ENCODE measurements at places on chromosomes 6 and 20.
A peak's percentile ranks its signal among the peaks of the same experiment; 100 is the strongest.

DNA sequence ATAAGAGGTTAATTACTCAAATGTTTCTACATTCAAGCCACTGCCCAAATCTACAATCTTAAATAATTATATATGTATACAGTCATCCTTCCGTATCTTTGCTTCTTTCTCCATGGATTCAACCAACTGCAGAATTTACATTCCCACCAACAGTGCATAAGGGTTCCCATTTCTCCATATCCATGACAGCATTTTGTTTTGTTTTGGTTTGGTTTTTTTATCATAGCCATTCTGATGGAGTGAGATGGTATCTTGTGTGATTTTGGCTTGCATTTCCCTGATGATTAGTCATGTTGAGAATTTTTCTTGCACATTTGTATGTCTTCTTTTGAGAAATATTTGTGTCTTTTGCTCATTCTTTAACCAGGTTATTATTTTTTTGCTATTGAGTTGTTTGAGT lies 198.5 kb downstream of the C6orf118 start:
- no peak for DNase-seq

- DNase-seq, result no peak
Observed at GRCh38 chr6:17431581-17431980, 38.2 kb downstream of the CAP2 start.

- no peak for DNase-seq
Observed at GRCh38 chr6:117451671-117452070, 25.9 kb upstream of the ROS1 start.

GRCh38 chr6:1611572-1612298 lies 2.0 kb downstream of the FOXC1 start:
- no peak for DNase-seq

DNA sequence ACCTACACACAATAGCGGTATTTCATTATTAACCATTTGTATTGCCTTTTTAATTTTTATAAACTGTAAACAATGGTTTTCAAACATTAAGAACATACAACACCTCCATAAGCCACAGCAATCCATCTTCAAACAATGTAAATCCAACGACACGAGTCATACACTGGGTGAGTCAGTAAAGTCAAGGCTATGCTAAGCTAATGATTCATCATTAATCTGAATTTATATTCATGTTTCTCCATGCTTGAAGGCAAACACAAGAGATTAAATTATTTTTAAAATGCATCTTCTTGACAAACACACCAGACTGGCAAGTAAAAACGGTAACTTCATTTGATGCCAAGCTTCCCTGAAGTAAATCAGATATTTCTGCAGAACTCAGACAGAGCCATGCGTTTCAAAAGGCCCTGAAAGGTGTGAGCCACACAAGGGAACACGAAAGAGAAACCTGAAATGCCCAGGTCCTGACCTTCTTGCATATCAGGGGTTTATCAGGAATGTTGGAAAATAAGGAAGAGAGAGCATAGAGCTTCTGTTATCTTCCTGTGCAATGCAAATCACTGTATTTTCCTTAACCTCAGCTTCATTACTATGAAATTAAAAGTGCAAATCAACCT lies 162.5 kb downstream of the ALDH8A1 start:
- no peak for DNase-seq

DNA sequence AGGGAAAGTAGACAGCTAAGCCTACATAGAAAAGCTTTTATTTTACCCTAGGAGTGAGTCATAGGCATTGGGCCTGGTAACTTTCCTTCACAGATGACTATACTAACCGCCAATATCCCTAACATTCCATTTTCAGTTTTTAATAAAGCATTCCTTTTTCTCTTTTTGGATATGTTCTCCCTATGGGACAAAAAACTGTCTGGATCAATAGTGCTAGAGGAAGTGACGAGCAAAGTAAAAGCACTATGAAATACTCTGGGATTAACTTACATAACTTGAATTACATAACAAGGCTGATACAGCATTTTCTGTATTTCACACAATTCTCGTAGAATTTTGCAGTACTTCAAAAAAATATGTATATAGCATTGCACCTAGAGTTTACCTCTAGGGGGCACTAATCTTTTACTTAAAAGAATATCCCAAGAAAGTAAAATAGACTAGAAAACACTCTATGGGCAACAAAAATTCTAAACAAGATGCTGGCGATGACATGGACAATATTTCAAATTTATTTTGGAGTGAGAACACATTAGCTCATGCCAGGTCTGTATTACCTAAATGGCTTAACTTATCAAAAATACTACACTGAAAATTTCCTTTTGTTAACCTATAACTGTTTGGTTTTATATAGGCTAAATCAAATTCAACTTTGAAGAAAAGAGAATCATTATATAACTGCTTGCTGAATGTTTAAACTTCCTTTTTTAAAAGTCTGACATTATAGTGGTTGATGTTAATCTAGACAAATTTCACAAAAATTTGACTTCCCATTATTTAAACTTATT lies 66.3 kb upstream of the DST start:
- no peak for DNase-seq

GRCh38 chr6:135141728-135142127 lies 39.4 kb upstream of the MYB start:
- DNase-seq, result no peak

DNA sequence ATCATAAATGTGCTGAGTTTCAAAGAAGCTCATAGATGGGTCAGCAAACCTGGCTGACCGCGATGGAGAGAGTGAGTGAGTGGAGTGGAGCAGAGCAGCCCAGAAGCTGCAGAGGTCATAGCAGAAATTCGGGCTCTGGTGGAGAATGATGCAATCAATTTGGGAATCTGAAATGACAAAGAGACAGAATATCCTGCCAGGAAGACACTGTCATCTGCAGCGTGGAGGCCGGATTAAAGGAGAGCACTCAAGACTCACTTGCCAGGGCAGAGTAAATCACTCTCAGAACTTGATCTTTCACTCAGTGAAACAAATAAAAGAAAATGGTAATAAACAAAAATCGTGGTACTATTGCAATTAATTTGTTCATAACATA lies 109.6 kb upstream of the RREB1 start:
- DNase-seq, result no peak

GRCh38 chr6:43950051-43950605 lies 177.1 kb downstream of the MRPL14 start:
- DNase-seq, result no peak

GRCh38 chr6:18595774-18596530 lies 208.8 kb downstream of the RNF144B start:
- no peak for DNase-seq

GRCh38 chr6:149278997-149279396 lies 38.5 kb upstream of the TAB2 start:
- no peak for DNase-seq

GRCh38 chr6:3022765-3023662 lies 23.3 kb downstream of the NQO2 start:
- DNase-seq, result no peak

DNA sequence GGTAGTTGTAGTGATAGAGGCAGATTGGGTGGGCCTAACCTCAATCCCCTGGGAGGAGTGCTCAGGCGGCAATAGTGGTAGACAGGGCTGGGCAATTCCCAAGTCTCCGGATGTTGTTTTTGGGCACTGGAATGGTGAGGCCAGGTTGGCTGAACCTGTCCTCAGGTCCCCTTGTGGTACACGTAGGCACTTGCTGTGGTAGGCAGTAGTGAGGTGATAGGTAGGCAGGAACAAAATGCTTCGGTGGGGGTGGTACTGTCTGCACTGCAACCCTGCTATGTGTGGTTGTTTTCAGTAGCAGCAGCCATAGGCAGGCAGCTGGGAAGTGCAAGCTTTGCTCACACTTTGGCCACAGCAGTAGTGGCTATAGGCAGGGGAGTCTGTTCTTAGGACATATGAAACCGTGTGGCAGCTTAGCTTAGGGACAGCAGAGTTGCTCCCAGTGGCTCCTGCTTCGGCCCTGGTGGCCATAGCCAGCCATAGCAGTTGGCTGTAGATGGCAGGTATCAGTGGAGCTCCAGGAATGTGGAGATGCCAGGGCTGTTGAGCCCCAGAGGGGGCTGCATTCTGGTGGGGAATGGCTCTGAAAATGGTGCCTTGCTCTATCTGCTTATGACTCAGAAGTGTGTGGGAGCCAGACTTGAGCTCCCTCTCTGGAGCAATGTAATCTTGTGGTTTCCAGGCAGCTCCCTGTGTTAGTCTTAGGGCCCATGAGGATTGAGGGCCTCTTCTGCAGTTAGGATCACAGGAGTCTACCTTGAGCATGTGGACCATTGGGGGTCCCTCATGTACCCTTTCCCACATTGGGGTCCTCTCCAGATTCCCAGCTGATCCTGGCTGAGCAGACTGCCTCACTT lies 241.8 kb upstream of the BMP2 start:
- DNase-seq, result no peak

GRCh38 chr6:108556250-108556649 lies 4.5 kb upstream of the FOXO3 start:
- DNase-seq, result no peak

- DNase-seq, result no peak
Observed at GRCh38 chr20:278181-278580, 12.4 kb downstream of the C20orf96 start.

DNA sequence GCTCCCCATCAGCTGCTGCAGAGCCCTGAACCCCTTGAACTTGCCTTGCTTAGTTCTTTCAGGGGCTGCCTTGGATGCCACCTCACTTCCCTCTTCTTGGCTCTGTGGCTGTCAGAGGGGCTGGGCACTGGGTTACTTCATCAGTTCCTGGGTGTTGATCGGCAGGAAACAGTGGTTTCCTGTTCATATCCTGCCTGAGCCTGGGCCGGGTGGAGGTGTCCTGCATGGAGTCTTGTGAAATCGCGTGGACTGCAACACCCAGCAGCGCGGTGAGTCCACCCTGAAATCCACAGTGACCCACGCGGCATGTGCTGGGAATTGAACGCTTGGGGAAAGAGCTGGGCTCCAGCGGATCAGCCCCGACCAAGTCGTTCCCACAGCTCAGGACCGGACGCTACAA lies 97.5 kb downstream of the CDH26 start:
- DNase-seq, result peak; percentile 2

GRCh38 chr6:122790028-122790422 lies 967 bp downstream of the SMPDL3A start:
- no peak for DNase-seq

- no peak for DNase-seq
Observed at GRCh38 chr6:125612345-125612846, 137.0 kb upstream of the HEY2 start.

DNA sequence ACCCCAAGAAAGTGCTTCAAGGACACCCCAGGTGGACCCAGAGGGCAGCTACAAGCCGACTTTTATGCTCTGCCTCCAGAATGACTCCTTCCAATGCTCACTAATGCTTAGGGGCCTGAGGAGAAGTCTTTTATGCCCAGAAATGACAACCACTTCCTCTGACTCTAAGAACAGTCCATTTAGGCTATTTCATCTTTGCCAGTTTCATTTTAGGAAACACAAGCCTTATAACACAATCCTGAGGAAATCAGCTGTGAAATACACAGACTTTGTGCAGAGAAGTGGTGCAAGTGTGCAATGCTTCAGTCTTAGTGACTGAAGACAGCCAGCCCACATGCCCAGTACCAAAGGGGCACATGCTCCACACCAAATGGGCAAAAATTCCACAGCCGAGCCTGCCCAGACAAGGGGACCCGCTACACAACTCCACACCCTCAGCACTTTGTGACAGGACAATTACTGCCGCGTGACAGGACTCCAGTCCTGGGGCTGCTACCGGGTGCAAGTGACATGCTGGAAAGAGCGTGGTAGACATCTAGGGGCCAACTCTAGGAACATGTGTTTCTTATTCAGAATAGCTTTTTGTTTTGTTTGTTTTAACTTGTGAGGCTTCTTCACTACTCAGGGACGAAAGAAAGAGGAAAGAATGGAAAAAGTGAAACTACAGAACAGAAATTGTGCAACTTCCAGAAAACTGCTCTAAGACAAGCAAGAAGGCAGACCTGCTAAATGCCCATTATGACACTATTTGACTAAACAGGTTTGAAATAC lies 28.2 kb upstream of the PLAGL1 start:
- no peak for DNase-seq

GRCh38 chr20:10432079-10432478 lies 1.9 kb downstream of the MKKS start:
- no peak for DNase-seq

DNA sequence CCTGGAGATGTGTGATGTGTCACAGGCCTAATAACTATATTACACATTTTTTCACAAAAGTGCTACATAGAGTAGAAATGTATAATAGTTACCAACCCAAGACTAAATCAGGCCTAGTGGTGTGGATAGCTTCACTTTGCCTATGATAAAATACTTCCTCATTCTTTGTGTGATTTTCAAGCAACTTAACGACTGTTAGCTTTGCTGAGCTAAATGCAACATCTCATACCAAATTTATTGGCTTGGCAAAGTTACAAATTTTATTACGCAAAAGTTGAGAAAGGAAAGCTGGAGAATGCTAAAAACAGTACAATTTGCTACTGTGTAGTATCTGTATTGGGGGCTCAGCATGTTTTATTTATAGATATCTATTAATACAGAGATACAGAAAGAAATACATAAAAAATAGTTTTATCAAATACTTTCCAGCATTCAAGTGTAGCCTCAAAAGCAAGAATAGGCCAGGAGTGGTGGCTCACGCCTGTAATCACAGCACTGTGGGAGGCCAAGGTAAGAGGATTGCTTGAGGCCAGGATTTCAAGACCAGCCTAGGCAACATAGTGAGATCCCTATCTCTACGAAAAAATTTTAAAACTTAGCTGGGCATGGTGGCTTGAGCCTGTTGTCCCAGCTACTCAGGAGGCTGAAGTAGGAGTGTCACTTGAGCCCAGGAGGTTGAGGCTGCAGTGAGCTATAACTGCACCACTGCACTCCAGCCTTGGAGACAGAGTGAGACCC lies 3.6 kb upstream of the EDN1 start:
- no peak for DNase-seq

- DNase-seq, result no peak
Observed at GRCh38 chr6:157536223-157536545, 155.2 kb downstream of the ZDHHC14 start.

DNA sequence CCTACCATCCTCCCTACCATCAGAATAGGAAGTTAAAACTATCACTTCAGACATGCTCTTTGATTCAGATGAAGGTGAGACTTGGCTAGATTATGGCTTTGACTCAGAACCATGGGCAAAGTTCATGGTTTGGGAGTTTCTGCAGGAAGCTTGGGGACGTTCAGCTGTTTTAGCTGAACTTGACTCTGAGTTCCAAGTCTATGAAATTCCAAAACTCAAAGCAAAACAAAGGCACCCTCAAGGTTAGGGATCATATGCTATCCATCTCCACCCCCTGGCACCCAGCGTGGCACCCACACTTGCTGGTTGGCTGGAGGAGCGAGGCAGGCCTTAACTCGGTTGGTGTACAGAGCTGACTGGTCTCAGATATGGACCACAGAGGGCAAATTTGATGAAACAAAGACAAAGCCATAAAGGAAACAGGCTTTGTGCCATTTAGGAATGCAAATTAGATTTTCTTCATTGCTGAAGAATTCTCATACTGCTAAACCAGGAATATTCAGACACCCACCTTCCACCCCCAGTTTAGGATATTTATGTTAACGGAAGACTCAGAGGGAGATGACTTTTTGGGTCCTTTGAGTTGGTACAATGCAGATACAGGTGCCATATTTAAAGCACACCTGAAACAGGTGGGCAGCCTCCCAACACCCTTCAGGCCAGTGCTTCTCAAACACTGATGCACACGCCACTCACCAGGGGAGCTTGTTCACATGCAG lies 88.4 kb upstream of the SLC22A16 start:
- no peak for DNase-seq

- no peak for DNase-seq
Observed at GRCh38 chr6:139172567-139172966, 37.7 kb downstream of the HECA start.

Measured in stimulated activated CD4-positive, alpha-beta T cell treated with anti-CD3 and anti-CD28 coated beads, Interleukin-15, amount 100 ng/mL, for 1 hour (primary cell).